ENCODE measurements at places on chromosomes 12 and 14.

DNA sequence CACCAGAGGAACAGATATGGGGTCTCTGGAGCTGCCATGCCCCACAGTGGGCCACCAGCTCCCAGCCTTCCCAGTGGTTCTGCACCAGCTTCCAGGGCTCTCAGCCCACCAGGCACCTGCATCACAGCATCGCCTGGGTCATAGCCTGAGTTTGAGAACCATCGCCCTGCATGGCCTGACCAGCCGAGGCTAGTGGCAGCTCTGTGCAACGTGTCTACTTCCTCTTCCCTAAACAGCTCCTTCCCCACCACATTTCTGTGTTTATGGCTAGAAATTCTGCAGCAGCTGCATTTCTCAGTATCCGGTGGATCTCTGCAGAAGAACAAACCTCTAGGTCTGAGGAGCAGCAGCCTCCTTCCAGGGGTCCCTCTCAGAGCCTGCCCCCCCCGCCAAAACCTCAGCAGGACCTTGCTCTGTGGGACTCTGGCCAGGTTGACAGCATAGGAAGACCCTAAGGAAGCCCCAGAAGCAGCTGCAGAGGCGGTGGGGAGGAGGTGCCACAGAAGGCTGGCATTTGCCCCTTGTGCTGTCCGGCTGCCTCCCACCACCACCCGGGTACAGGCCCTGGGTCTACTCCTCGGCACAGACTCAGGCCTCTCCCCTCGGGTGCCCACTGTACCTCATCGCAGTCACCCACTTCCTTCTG is 47.7 kb downstream of the PSMA6 start:
- no peak for DNase-seq

- no peak for DNase-seq
Observed at GRCh38 chr12:124898200-124898922, 16.1 kb downstream of the UBC start.

DNA sequence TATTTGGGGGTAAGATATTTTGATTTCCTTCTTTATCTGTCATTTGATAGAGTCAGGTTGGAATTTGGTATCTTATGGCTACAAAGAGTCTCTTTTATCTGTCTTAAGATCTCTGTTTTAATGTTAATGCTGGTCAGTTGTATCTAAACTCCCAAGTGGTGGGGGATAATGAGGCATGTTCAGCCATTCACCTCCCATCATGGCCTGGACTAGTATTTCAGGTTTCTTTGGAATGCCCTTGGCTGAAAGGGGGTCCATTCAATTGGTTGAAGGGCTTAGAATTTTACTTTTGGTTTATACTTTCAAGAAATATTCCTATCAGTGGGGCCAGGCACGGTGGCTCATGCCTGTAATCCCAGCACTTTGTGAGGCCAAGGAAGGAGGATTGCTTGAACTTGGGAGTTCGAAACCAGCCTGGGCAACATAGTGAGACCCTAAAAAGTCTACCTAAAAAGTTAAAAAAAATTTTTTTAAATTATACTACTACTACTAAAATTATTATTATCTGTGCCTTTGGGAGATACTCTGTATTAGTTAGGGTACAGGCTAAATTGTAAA is 4.7 kb downstream of the DGLUCY start:
- no peak for DNase-seq

DNA sequence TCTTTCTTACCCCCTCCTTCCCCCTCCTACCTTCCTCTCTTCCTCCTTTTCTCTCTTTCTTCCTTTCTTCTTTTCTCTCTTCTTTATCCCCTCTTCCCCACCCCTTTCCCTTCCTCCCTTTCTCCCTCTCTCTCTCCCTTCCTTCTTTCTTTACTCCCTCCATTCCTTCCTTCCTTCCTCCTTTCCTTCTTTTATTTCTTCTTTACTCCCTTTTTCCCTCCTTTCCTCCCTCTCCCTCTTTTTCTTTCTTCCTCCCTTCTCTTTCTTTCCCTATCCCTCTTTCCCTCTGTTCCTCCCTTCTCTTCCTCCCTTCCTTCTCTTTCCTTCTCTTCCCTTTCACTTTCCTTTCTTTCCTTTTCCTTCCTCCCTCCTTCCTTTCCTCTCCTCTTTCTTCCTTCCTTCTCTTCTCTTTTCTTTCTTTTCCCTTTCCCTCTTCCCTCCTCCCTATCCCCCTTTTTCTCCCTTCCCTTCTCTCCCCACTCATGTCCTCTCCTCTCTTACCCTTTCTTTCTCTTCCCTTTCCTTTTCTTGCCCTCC is 302.3 kb upstream of the TBX3 start:
- no peak for DNase-seq

DNA sequence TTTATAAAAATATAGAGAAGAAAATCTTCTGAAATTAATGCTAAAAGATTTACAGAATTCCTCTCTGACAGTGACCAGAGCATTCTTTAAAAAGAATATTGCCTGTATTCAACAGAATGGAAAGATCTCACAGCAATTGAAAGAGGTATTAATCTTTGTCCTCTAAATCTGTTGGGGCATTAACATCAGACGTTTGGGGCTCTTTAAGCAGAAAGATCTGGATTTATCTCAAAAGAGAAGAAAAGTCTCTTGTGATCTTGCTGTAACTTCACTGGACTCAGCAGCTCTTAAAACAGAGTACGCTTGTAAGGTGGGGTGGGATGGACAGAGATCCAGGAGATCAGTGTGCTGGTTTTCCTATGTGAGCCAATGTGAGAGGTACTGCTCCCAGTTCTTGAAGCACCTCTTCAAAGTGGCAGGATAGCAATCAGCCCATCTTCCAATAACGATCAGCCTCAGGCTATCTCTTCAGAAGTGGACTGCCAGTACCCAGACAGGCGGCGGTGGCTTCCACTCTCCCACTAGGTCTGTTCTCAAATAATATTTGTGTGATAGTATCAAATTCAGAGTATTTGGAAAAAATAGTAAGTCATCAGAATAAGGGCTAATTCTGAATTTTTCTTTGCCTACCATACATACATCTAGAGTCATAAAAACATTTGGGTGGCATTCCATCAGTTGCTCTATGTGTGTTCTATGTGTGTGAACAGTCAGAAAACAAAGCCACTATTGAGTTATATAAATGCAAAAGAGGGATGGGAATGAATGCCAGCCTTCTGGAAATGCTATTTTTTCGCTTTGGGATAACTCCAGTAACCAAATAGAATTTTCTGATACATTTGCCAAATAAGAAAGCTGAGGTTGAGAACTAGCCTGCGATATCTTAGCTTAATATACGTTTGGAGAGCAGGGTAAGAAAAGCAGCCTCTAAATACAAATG is 237.4 kb upstream of the RGS6 start:
- no peak for DNase-seq

- no peak for DNase-seq
Observed at GRCh38 chr14:90408713-90409112, 11.9 kb downstream of the CALM1 start.

DNA sequence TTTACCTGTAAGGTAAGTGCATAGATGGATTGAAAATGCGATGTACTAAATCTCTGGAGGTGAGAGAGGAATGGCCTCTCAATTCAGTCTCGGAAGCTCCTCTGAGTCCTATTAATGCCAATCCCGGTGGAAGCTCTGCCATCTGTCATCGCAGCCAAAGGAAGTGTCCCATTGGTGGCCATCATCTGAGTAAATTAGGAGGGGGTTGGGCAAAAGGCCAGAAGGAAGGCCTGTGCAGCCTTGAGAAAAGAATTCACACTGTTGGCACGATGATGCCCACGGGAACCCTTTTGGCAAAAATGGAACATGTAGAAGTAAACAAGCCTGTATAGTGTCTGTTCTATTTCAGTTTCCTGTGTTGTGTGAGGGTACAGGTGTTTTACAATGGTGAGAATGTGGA is 494.8 kb downstream of the NELL2 start:
- no peak for DNase-seq

DNA sequence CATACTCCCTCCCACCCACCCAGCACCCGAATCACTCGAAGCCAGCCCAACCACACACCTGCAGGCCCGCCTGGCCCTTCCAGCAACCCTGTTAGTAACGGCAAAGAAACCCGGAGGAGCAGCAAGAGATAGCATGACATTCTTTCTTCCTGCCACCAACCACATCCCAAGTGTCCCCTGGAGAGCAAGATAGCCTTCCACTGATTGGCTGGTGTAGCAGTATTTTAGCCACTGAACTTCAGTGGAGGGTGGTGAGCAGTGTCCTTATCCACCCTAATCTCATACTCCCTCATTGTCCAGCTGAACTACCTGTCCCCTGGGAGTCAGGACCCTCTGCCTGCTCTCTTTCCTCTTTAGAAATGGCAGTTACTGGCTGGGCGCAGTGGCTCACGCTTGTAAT is 769 bp upstream of the SLC39A5 start:
- no peak for DNase-seq

GRCh38 chr12:32015036-32015435 is 55.8 kb downstream of the RESF1 start:
- DNase-seq, result no peak

DNA sequence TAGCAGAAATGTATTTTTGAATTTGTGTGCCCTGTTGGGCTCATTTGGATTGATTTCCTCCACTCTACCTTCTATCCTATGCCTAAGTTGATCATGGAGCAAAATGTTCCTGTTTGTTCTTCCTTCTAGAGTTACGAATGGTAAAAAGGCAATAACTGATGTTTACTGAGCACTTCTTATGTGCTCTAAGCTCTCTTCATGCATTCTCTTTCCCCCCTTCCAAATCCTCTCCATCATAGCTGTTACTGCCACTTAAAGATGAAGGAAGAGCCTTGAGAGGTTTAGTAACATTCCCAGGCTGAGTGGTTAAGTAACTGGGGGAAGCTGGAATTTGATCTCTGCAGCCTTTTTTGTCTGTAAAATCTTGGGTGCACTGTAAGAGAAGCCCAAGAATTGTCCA is 60.1 kb downstream of the CHST11 start:
- no peak for DNase-seq

GRCh38 chr14:93009471-93010129 is 86.7 kb downstream of the CHGA start:
- DNase-seq, result no peak

GRCh38 chr12:122411537-122411936 is 10.9 kb downstream of the CLIP1 start:
- DNase-seq, result no peak

DNA sequence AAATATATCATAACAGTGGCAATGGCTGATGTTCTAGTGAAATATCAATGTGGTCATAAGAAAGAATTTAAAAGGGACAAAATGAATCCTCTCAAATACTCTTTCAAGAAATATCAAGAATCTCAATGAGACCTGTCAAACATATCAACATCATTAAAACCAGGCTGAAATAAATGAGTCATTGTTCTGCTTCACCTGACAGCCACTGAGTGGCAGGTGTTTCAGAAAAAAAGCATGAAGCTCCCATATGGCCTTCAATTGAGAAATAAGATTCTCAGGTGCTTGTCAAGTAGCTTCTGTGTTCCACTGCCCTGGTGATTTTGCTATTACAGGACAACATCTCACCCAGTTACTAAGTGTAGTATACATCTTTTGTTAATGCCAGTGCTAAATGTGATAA is 21.5 kb downstream of the ANAPC5 start:
- no peak for DNase-seq

DNA sequence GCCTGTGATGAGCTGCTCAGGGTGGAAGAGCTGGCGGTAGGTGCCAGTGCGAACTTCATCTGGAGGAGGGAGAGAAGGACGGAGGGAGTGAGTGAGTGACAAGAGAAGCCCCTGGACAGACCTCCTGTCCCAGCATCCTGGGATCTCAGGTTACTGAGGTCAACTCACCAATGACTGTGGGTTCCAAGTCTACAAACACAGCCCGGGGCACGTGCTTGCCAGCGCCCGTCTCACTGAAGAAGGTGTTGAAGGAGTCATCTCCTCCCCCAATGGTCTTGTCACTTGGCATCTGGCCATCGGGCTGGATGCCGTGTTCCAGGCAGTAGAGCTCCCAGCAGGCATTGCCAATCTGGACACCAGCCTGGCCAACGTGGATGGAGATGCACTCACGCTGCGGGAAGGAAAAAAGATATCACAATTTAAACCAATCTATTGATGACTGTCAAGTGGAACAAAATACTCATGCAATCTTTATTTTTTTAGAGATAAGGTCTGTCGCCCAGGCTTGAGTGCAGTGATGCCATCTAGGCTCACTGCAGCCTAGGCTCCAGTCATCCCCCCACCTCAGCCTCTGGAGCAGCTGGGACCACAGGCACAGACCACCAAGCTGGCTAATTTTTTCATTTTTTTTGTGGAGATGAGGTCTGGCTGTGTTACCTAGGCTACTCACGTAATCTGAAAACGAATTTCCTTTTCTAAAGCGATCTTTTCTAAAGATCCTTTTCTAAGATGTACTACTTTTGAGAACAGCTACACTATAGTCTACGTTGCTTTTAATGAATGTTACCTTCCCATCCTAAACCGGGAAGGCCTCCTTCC is 1.7 kb downstream of the TUBA1B start:
- DNase-seq, result no peak

- peak; percentile 26 for DNase-seq
Observed at GRCh38 chr14:66709291-66709690, 201.3 kb downstream of the GPHN start.

- DNase-seq, result no peak
Observed at GRCh38 chr14:97848317-97848980, 1051.3 kb downstream of the VRK1 start.

DNA sequence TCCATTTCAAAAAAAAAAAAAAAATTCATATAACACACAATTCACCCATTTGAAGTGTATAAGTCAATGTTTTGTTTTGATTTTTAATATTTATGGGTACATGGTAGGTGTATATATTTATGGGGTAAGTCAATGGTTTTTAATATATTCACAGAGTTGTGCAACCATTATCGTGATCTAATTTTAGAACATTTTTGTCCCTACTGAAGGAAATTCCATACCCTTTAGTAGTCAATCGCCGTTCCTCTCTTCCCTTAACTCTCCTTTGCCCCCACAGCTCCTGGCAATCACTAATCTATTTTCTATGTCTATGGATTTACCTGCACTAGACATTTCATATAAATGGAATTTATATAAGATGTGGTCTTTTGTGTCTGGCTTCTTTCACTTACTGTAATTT is 92.8 kb downstream of the TRAFD1 start:
- peak; percentile 39 for DNase-seq

- no peak for DNase-seq
Observed at GRCh38 chr14:79543967-79544697, 667.2 kb downstream of the DIO2 start.

DNA sequence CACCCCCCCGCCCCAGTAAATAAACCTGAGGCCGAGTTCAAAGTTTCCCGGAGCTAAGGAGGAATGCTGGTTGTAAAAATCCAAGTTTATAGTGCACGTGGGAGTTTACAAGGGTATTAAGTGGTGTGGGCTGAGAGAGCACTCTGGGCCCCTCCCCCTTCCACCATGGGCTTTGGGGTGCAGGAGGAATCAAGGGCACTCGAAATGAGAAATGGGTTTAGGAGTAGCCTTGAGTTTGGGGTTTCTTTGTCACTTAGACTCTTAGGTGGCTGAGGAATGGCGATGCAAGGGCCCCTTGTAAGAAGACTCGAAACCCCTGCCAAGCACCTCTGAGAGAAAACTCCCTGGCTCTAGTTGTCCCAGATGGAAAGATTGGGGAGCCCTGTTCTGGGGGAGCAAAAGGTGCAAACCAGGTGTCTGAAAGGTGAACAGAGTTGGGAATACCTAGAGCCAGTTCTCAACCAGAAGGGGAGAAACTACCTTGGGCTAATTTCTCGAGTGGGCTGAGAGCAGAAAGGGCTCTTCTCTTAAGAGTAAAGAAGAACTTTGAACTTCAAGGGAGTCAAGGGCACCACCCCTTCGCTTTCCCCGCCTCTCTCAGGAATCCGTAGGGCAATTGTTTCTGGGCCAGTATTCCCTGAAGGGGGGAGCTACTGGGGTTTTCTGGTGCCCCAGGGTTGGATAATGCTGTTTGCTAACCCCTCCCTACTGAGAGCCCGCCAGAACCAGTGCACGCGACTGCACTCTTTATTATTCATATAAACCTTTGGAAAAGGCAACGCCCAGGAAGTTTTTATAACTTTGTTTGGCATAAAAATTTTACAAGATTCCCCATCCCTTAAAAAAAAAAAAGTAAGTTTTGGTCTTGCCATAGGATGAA is 4.0 kb upstream of the HOTAIR start:
- no peak for DNase-seq
